ENCODE measurements at places on chromosomes 7 and 10. TPM values are rescaled to one million over a fixed set of nuclear protein-coding genes. Genes with fewer than 3 reads are reported as not detected.

GRCh38 chr7:99579281-99579955 lies 18.6 kb upstream of the TMEM225B start:
- no peak for DNase-seq

DNA sequence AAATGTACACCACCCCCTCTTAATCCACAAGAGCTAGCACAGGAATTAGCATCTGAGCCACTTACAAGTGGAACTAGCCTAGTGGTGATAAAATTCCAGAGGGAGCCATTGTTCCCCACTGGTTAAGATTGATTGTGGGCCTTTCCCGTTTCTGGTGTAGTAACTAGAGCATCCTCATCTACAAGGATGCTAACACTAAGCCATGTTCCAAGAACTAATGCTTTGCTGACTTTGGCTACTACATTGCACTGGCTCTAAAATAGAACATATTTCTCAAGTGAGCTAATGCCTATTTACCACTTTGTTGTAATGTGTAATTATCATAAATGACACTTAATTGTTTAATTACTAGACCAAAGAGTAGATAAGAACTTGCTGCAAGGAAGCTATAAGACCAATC lies 143.7 kb downstream of the FZD1 start:
- no peak for DNase-seq

- no peak for DNase-seq
These were observed 95.1 kb upstream of the FZD1 start for GRCh38 chr7:91168871-91169829.

GRCh38 chr10:43376828-43377423 lies 5.5 kb downstream of the FXYD4 start:
- DNase-seq: no peak

SYT15 gene
- 2.5 TPM for total RNA-seq

GRCh38 chr7:100516135-100516812 lies 22.7 kb upstream of the AGFG2 start:
- DNase-seq: no peak

- no peak for DNase-seq
These were observed 275.4 kb downstream of the GRID1 start for GRCh38 chr10:86091216-86091615.

GRCh38 chr7:6071406-6071805 lies 40.2 kb downstream of the ANKRD61 start:
- no peak for DNase-seq

GRCh38 chr10:111646021-111646420 lies 537.5 kb downstream of the GPAM start:
- DNase-seq: no peak

GIMAP1 gene
- total RNA-seq: 4.9 TPM

MYPN gene
- 3.1 TPM for total RNA-seq

ERVW-1 gene
- not detected for total RNA-seq

- no peak for DNase-seq
These were observed 22.3 kb upstream of the FAM133B start for GRCh38 chr7:92612501-92612900.

- peak; percentile 42 for DNase-seq
These were observed 67.6 kb downstream of the DOCK1 start for GRCh38 chr10:126972635-126973414.

- no peak for DNase-seq
These were observed 56.0 kb upstream of the GLI3 start for GRCh38 chr7:42292991-42293521.

- no peak for DNase-seq
These were observed 20.3 kb upstream of the HECTD2 start for GRCh38 chr10:91389636-91390512.

GRCh38 chr7:34928052-34928451 lies 109.2 kb downstream of the DPY19L1 start:
- no peak for DNase-seq

DNA sequence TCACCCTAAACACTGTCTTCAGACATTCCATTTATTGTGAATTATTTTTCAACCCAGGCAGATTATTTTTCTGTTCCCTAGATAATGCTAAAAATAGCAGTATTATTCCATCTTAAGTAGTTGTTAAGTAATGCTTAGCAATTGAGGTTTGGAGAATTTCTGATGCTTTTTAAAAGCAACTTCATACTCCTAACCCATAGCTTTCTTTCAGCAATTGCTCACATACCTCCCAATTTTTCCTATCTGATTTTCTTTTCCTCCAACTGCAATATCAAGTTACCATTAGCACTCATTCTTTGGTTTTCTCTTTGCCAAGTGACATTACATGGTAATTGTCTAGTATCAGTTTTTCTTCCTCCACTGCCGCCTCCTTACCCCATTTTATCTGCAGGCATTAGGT lies 104.7 kb downstream of the GPR85 start:
- DNase-seq: no peak

DNA sequence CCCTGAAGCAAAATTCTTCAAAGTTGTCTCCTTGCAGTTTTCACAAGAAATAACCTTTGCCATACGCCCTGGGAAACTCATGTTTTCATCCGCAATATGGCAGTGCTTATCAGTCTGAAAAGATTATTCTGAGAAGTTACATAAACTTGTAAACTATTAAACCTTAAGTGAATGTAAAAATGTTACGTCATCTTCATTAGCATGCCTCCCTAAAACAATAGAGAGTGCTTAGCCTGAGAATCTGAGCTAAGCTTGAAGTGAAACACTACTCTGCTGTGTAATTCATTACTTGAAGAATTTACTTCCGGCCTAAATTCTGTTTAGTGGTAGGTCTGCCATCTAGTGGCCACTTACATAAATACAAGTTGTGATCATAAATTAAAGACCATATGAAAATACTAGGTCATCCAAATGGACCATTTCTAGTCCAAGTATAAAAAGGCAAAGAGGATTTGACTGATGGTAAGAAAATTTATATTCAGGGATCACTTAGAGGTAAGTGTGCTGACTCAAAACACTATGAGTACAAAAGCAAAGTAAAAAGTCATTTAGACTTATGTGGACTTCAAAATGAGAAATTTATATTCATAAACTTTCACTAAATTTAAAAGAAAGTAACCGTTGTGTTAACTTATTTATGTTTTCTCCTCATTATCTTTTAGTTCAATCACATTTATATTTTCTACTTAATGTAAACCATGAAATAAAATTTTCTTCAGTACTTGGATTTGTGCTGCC lies 745.1 kb upstream of the LRRTM3 start:
- DNase-seq: peak; percentile 35

DGKB gene
- total RNA-seq: 22.5 TPM

PTPN20 gene
- total RNA-seq: 8.6 TPM

Measured in urinary bladder (tissue), 4 donors.